Globus pallidus (tissue), 1 donor: ENCODE measurements at places on chromosomes 6 and 20.

DNA sequence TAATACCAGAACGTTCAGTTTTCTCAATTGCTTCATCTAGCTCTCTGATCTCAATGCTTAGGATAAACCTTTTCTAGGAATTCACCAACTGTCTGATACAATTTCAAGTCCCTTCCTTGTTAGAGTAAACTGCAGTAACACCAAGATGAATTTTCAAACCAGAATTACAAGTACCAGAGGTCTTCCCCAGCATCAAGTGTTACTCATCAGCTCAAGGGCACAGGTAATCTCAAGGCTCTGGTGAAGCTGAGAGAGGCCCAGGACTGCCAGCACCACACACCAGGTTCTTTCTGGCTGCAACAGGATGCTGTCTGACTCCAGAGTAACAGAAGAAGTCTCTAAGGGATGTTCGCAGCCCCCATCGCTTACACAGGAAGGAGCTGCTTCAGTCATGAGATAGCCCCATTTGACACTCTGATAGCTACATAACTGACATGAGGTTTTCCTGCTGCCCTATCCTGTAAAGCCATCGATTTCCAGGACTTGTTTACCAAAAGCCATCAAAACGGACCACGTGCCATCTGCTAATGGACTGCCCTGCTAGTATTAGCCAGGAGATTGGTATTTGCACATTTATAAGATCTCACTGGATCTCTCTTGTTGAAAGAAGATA lies 549.4 kb downstream of the UTRN start:
- DNase-seq, result no peak

DNA sequence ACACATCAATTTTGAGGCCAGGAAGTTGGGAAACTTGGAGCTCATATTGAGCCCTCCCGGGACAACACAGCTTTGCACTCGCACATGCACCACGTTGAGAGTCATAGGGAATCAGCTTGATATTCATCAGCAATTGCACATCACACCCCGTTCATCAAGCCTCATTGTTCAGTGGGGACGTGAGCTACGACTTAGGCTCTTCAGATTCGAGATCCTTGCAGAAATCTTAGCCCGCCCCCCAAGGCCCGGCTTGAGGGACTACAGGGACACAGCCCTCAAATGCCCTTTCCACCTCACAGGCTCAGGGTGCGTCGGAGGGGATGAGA lies 93.0 kb upstream of the MAFB start:
- DNase-seq, result no peak

DNA sequence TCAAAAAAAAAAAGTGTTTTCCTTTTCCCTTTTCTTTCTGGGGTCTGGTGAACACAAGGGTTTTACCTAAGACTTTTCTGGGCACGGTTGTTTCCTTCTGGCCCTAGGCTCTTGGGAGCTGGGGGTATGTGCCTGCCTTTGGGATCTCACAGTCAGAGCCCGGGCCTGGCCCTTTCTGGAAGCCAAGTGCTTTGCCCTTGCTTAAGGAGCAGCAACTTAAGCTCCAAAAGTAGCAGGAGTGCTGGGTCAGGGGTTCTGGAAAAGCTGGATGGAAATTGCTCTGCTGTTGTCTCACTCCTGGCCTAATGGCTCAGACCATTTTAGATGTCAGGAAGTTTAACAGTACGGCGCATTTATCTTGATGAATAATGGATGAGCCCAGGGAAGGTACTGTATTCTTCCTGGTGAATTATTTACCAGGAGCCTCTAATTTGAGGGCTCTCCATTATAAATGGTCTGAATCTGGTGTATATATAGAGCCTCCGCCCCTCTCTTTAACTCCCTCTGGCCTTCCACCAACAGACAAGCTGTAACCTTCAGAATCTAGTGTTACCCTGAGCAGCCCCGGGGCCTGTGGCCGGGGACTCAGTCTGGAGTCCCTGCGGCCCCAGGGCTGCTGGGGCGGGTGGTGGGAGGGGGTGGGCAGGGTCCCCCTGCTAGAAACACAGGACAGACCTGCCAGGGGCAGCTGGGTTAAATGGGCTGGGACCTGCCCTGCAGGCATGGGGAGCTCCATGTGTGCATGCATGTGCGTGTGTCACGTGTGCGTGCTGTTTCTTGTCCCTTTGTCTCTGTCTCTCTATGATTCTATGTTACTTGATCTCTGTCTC lies 37.5 kb downstream of the PTK7 start:
- no peak for DNase-seq

- DNase-seq, result no peak
Observed at GRCh38 chr6:145530454-145530853, 204.9 kb downstream of the EPM2A start.

DNA sequence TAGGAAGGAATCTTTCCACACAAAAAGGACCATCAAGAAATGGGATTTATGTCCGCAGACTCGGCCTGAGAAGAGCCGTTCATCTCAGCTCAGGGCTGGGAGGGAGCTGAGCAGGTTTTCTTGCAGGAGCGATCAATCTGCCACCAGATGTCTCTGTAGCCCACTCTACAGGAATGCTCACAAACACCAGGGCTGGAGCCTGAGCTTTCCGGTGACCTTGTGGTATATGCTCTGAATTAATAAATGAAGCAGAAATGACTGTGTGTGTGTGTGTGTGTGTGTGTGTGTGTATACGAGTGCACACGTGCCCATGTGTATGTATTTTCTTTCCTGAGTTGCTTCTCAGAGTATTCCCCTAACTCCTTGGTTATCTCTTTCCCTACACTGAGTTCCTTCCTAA lies 12.0 kb downstream of the CD83 start:
- peak; percentile 55 for DNase-seq

DNA sequence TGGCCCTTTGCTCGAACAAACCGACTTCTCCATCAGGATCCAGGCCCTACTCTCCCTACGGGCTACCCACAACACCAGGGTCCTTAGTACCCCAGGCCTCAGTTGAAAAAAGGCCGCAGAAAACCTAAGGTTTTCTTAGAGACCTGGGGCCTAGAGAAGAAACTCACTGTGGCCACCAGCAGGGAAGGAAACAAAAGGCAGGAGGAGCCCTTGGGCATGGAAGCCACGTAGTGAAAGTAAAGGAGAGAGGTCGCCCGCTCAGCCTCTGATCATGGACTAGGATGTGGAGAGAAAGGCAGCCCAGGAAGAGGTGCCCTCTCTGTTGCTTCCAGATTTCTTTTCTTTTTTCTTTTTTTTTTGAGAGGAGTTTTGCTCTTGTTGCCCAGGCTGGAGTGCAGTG lies 31.5 kb downstream of the CPNE5 start:
- no peak for DNase-seq

DNA sequence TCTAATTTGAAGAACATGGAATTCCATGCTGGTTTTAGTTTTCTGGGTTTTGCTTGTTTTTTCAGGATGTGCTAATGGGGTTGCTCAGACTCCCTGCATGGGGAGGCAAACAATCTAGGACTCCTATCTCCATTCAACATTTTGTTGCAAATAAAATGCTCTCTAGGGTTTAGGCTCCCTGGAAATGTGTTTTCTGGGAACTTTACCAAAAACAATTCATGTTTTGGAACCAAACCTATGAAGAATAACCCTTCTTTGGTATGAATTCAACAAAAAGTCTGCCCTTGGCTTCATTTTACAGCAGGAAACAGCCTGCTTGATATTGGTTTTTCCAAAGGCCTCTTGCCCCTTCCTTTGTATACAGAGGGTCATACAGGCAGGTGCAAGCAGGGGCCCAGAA lies 217.7 kb downstream of the FOXA2 start:
- DNase-seq, result no peak

DNA sequence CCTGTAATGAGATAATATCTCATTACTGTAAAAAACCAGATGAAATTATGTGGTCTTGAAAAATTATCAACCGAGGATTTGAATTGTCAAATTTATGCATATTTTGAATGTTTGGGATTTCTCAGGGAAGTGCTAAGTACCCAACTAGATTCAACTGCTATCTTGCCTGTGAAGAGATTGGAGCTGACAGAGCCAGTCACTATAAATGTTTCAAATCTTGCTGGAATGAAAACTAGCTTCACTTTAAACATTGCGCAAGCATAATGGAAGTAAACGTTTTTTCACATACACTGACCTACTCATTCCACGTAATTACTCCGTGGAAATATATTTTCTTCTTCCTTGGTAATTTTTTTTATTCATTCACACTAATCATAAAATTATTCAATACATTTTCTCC lies 46.7 kb downstream of the TMEM170B start:
- DNase-seq, result no peak

GRCh38 chr6:41451039-41451438 lies 95.1 kb upstream of the FOXP4 start:
- no peak for DNase-seq

DNA sequence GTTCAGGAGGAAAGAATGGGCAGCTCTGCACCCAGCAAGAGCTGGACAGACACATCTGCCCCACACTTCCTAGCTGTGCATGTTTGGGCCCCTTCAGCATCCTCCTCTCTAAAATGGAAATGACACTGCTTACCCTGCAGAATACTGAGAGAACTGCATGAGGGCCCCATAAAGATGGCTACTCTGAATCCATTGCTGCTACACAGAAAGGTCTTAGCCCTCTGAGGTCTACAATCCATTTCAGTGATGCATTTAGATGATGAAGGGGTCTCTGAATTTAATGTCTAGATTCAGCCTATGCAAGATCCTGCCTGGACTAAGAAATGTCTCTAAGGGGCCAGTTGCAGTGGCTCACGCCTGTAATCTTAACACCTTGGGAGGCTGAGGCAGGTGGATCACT lies 11.3 kb downstream of the BMP7 start:
- no peak for DNase-seq

GRCh38 chr6:168397012-168397411 lies 44.0 kb upstream of the SMOC2 start:
- no peak for DNase-seq

DNA sequence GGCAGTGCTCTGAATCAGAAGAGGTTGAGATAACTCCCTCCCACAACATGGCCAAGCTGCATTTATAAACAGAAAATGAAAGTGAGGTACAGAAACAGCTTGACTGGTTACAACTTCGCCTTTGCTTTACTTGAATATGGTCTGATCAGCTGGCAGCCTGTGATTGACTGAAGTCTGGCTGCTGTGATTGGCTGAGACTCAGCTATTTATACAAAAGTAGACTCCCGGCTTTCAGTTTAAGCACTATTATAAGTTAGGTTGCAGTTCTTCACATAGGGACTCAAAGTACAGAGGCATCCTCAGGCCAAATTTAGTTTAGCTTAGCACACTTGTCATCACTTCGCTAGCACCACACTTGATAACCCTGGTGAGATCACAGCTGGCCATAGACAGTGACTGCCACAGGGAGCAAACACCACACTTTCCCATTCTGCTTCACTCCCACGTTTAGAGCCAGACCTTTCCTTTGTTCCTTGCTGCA lies 362.6 kb downstream of the EPM2A start:
- DNase-seq, result peak; percentile 16

DNA sequence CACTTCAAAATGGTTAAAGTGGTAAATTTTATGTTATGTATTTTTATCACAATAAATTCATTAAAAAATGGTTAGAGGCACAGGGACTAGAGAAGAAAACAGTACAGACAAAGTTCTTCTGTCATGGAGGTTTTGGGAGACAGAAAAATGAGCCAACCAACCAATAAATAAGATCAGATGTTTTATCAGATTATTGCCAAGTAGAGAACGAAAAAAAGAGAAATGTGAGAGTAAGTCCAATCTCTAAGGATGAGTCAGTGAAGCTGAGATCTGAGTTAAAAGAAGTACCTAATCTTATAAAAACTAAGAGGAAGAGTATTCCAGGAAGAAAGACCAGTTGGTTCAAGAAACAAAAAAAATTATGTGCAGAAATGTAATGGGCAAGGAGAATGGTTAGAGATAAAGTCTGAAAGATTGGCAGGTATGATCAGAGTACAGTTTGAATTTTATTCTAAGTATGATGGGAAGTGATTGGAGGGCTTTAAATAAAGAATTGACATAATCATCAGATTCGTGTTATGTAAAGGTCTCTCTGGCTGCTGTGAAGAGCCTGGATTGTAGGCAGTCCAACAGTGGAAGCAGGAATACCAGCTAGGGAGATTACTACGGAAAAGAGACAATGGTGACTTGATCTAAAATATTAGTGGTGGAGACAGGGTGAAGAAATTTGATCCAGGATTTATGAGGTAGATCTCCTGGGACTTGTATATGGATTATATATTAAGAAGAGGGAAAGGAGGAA lies 79.6 kb downstream of the RCAN2 start:
- DNase-seq, result no peak
